ENCODE measurements at places on chromosomes 2 and 18.

- DNase-seq, result no peak
Observed at GRCh38 chr18:13151656-13152055, 66.9 kb upstream of the LDLRAD4 start.

DNA sequence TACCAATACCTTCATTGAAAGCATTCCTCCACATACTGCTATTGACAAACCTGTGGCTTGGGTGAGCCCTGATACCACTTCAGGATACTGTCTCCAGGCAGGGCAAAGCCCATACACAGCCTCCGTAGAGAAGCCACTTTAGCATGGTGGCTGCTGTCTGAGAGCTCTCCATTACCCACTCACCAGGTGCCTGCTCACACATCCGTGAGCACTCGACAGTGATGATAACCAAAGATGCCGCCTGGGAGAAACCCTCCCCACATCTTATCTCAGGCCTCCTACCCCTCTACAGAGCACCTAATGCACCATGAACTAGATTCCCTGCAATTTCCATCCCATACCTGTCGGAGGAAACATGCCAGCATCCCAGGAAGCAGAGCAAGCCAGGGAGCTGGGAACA lies 57.6 kb upstream of the KLHL29 start:
- no peak for DNase-seq

GRCh38 chr18:61841706-61842105 lies 51.1 kb downstream of the RNF152 start:
- DNase-seq, result no peak

GRCh38 chr2:20599861-20600461 lies 50.9 kb downstream of the HS1BP3 start:
- DNase-seq, result no peak

DNA sequence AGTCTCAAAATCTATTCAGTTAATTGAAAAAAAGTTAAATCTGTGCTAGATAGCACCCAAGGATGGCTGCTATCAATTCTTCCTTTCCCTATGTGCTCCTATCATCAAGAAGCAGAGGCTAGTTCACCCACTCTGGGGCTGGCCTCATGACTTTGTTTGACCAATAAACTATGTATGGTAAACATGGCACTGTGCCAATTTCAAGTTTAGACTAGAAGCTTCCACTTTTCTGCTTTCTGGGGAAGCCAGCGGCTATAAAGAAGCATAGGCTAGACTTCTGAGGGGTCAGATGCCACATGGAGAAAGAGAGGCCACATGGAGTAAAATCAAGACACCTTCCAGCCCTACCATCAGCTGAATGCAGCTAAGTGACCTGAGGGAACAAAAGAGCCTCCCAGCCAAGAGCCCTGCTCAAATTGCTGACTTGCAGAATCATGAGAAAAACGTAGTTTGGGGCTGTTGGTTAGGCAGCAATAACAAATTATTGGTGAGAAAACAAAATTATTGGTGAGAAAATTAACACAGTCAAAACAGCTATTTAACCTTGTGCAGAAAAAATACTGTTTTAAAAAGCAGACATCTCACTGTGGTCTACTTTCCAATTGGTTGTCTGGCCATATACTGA lies 86.5 kb upstream of the SLC14A2 start:
- no peak for DNase-seq

GRCh38 chr2:42010743-42011298 lies 37.0 kb upstream of the PKDCC start:
- no peak for DNase-seq

DNA sequence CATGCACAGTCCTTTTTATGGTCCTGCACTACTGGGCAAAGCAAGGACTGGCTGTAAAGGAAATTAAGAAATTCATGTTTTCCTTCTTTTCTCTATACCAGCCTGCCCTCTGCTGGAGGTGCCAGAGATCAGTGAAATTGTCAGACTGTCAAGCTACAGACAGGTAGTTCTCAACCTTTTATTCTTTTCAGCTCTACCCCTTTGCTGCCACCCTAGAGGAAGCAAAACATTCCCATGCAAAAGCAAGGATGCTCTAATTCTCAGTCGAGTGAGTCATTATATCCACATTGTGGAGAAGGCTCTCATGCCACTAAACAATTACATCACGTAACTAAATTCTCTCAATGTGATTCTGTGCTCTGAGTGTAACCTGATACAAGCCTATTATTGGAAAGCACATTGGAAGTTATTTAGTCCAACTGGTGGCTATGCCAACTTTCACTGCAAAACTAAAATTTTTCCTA lies 25.0 kb upstream of the RAPGEF4 start:
- peak; percentile 88 for DNase-seq

DNA sequence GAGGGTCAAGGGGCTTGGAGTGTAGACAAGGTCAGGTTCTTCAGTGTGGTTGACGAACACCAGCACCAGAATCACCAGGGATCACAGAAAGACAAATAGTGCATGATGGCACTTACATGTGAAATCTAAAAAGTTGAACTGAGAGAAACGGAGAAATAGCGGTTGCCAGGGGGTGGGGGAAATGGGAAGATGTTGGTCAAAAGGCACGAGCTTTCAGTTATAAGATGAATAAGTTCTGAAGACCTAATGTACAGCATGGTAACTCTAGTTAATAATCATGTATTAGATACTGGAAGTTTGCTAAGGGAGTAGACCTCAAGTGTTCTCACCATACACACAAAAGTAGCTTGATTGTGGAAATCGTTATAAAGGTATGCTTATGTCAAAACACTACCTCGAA lies 43.7 kb upstream of the DARS1 start:
- no peak for DNase-seq

DNA sequence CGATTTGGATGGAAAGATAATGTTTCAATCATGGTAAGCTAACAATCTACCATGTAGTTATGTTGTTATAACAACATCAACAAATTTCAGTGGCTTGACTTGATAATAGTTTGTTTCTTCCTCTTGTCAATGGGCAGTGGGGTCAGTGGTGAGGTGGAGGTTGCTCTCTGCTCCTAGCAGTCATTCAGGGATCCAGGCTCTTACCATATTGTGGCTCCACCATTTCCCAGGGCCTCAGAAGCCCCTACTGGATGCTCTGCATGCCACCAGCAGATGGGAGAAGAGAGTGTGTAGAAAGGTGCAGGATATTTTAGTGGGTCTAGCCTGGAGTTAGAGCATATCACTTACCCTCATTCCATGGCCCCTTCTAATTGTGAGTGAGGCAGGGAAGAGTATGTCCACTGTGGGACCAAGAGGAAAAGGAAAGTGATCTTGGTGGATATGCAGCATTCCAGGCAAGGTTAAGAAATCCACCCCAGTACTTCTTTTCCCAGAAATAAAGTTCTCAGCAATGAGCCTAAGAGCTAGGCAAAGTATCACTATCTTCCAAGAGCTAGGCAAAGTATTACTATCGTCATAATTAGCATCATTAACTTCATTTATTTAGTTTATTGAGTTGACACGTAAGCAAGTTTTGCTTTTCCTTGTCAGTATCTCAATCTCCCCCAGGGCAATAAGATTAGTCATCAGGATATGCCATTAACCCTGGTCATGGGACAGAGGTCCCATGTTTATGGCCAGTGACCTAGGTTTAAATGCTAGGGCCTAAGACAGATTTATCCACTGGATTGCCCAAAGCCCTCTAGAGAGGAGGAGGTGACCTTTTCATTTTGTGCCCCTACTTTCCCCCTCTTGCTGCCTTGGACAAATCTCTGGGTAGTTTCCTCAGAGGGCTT lies 4.2 kb upstream of the IWS1 start:
- DNase-seq, result no peak

- no peak for DNase-seq
Observed at GRCh38 chr18:48292229-48292628, 117.0 kb downstream of the ZBTB7C start.

DNA sequence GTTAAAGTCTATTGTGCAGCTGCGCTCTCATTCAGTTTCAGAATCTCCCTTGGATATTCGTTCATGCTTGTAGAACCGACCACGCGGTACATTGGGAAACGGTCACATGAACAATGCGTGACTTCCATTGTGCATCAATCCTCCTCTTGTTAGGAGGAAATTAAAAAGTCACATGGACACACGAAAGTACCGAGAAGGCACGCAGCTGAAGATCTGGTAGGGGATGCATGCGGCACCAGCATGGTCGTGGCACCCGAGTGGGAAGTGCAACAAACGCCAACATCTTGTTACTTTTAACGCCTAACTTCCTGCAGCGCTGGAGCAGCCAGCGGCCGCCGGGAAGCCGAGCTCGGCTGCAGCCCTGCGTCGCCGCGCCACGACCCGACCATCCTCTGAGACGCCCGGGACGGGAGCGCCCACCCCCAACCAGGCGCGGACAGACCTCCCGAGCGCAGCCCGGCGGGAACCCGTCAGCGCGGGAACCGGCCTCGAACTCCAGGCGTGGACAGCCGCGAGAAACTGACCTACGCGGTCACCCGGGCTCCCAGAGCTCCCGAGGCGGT lies 412 bp downstream of the OSBPL1A start:
- DNase-seq, result peak; percentile 83

GRCh38 chr2:137020452-137021196 lies 255.3 kb downstream of the THSD7B start:
- no peak for DNase-seq

DNA sequence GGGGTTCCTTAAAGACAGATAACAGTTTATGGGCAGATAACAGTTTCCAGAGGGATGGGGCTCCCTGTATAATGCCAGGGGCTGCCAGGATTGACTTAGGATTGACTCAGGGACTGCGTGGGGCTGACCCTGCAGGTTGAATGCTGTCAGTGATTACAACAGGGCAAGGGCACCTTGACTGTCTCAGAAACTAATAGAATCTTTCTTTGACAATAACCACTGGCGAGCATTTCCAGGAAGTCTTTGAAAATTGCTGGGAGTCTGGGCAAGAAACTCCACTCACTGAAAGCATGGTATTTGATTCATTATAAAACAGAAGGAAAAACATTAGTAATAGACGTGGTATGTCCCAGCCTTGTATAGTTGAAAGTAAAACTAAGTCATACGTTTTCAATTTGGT lies 101.0 kb downstream of the GPD2 start:
- no peak for DNase-seq

- DNase-seq, result no peak
Observed at GRCh38 chr2:100119235-100119634, 23.2 kb downstream of the AFF3 start.

- no peak for DNase-seq
Observed at GRCh38 chr18:8773980-8774379, 68.6 kb downstream of the MTCL1 start.

GRCh38 chr2:205696331-205696926 lies 14.1 kb downstream of the NRP2 start:
- no peak for DNase-seq

DNA sequence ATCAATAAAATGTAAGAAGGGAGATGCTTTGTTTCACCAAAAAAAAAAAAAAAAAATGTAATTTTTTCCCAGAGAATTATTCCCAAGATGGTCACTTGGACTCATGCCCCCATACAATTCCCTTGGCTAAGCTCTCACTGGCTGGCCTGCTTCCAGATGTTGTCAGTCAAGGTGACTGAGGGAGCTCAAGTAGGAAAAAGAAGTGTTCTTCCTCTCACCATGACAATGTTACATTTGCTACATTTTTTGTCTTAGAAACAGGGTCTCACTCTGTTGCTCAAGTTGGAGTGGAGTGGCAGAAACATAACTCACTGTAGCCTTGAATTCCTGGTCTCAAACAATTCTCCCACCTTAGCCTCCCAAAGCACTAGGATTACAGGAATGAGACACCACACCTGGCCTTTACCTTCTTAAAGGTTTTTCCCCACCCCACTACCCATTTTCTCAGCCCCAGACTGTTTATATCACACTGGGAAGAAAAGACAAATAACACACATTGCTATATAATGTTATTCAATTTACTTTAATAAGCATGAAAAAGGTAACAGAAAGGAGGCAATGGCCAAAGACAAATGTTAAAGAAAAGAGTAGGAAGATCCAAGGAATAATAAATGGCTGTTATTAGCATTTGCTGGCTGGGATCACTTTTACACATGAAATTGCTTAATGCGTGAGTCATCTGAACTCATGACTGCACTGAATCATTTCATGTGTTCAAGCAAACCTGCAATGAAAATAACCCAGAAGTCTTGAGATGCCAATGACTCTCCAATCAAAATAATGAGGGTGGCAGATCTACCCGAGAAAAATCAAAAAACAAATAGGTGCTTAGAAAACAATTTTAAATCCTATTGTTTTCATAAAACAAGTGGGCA lies 45.2 kb downstream of the ACVR1 start:
- peak; percentile 40 for DNase-seq

GRCh38 chr18:63090334-63090733 lies 229.2 kb downstream of the BCL2 start:
- DNase-seq, result no peak

DNA sequence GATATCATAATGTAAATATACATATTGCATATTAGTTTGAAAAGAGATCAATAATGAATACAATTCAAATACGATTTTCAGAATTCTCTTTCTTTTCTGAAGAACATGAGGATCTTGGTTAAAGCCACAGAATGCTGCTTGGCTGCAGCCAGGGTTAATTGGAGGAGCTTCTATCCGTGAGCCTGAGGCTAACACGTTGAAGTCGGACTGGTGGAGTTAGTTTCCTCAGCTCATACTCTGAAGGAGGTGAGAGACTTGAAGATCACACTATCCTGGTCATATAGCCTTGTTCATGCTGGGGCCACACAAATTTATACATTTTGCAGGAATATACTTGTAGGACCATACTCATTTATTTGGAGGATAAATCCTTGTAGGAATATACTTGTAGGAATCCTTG lies 335.8 kb downstream of the TRIB2 start:
- no peak for DNase-seq

- peak; percentile 52 for DNase-seq
Observed at GRCh38 chr2:216109962-216110614, 940 bp downstream of the XRCC5 start.

GRCh38 chr18:58335223-58335622 lies 291.2 kb downstream of the NEDD4L start:
- no peak for DNase-seq

GRCh38 chr2:113977660-113978523 lies 88.0 kb downstream of the ACTR3 start:
- DNase-seq, result peak; percentile 100

- DNase-seq, result no peak
Observed at GRCh38 chr2:233358335-233358734, 4.0 kb downstream of the DGKD start.

DNA sequence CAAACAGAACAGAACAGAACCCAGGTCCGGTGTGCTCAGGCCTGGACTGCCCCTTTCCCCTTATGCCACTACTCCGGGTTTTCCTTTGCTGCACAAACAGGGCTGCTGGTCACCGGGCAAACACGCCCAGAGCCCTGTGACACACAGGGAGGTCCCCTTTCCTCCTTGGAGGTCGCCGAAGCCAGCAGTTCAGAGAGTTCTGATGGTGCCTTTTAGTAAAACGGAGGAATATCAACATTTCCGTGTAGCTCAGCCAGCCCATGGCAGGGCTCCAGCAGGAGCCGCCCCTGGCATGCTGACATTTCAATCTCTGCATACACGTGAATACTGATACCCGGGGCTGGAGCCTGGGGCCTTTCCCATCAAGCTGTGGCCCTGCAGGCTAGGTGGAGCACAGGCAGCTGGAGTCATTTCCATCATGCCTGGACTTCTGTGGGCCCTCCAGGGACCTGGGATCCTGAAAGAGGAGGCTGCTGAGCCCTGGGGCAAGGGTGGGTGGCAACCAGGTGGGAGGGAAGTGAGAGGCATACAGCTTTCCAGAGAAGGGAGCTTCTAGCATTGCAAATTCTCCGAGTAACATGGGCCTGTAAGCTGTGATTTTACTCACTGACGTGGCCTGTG lies 91.4 kb upstream of the PXDN start:
- no peak for DNase-seq

GRCh38 chr2:130911996-130912395 lies 75.3 kb downstream of the ARHGEF4 start:
- no peak for DNase-seq

- DNase-seq, result no peak
Observed at GRCh38 chr2:25372405-25373268, 30.9 kb upstream of the DNMT3A start.
